Keratinocyte (primary cell): ENCODE measurements at places on chromosomes 5 and 9.

GRCh38 chr5:73950441-73950873, 324.5 kb downstream of the ARHGEF28 start:
- no peaks in the 10 kb centered on the region for H3K4me1 ChIP-seq
- H3K27ac ChIP-seq: no peak overlapping the region
- H3K36me3 ChIP-seq: no peaks in the 10 kb centered on the region
- no peak for DNase-seq
- no peaks in the 10 kb centered on the region for H3K27me3 ChIP-seq

DNA sequence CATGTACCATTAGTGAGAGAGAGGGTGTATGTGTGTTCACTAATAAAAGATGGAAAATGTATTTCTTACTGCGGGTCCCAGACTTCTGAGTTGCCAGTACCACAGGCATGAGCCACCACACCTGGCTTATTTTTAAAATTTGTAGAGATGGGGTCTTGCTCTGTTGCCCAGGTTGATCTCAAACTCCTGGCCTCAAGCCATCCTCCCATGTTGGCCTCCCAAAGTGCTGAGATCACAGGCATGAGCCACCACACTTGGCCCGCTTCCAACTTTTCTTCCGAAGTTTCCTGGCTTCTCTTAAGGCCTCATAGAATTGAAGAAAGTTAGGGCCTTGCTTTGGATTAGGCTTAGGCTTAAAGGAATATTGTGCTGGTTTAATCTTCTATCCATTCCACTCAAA, 40.4 kb upstream of the F2RL2 start:
- DNase-seq: no peak
- no peaks in the 10 kb centered on the region for H3K4me1 ChIP-seq
- H3K4me3 ChIP-seq: no peak overlapping the region
- no peaks in the 10 kb centered on the region for H3K27me3 ChIP-seq
- no peak overlapping the region for H3K27ac ChIP-seq

DNA sequence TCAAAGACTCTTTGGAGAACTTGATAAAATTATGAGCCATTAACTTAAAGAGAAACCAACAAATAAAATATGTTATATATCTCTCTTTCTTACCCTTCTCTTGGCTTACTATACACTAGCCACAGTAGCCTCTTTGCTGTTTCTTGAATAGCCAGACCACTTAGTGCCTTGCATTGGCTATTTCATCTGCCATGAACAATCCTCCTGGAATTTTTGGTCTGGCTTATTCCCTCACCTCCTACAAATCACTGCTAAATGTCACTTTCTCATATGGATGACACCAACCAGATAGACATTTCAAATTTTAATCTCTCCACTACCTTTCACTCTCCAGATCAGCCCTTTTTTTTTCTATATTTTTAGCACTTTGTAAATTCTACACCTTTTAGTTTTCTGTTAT, 1581.7 kb downstream of the EFNA5 start:
- peaks cover 2% of the 10 kb centered on the region for H3K4me1 ChIP-seq
- DNase-seq: no peak
- H3K4me3 ChIP-seq: no peak overlapping the region
- H3K36me3 ChIP-seq: no peaks in the 10 kb centered on the region
- H3K27ac ChIP-seq: no peak overlapping the region

DNA sequence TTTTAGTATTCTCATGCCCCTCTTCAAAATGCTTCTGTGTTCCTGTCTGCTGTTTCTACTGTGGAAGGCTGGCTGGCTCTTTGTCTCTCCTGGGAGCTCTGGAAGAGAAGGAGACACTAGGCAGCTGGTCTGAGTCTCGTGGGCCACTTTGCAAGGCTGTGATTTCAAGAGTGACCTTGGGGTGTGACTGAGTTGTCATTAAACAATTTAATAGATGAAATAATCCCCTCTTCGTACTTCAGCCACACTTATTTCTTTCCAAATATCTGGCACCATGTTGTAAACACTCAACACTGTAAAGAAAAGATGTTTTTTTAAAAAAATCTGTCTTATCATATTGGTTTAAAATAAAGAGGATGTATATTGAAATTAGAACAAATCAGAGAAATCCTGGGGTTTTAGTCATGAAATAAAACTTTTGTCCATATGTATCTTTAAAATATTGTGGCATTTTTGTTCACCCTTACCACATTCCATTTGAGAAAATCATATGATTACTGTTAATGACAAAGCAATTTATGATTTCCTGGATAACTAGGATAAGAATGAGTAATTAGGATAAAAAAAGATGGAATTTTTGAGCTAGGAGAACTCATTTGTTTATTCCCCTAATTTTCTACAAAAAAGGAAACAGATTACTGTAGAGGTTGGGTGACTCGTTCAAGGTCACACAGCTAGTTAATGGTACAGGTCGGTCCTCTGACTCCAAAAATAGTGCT, 200.8 kb downstream of the MAT2B start:
- H3K4me3 ChIP-seq: no peak overlapping the region
- H3K4me1 ChIP-seq: peaks cover 5% of the 10 kb centered on the region
- no peak for DNase-seq
- H3K27ac ChIP-seq: peak overlapping the region; percentile 13

- H3K36me3 ChIP-seq: no peaks in the 10 kb centered on the region
- no peak for DNase-seq
- H3K4me1 ChIP-seq: peaks cover 57% of the 10 kb centered on the region
- no peak overlapping the region for H3K27ac ChIP-seq
- H3K27me3 ChIP-seq: no peaks in the 10 kb centered on the region
- no peak overlapping the region for H3K4me3 ChIP-seq
These were observed 27.5 kb downstream of the IRF1 start for GRCh38 chr5:132462856-132463745.

- no peaks in the 10 kb centered on the region for H3K27me3 ChIP-seq
- H3K4me3 ChIP-seq: peak overlapping the region; percentile 16
- H3K36me3 ChIP-seq: no peaks in the 10 kb centered on the region
- H3K27ac ChIP-seq: peak overlapping the region; percentile 85
- peak; percentile 69 for DNase-seq
These were observed 532.4 kb downstream of the ANXA1 start for GRCh38 chr9:73683862-73684591.

GRCh38 chr5:10110228-10110627, 139.5 kb downstream of the ATPSCKMT start:
- no peak overlapping the region for H3K27ac ChIP-seq
- no peaks in the 10 kb centered on the region for H3K4me1 ChIP-seq
- no peak overlapping the region for H3K4me3 ChIP-seq
- H3K36me3 ChIP-seq: no peaks in the 10 kb centered on the region
- no peaks in the 10 kb centered on the region for H3K27me3 ChIP-seq

DNA sequence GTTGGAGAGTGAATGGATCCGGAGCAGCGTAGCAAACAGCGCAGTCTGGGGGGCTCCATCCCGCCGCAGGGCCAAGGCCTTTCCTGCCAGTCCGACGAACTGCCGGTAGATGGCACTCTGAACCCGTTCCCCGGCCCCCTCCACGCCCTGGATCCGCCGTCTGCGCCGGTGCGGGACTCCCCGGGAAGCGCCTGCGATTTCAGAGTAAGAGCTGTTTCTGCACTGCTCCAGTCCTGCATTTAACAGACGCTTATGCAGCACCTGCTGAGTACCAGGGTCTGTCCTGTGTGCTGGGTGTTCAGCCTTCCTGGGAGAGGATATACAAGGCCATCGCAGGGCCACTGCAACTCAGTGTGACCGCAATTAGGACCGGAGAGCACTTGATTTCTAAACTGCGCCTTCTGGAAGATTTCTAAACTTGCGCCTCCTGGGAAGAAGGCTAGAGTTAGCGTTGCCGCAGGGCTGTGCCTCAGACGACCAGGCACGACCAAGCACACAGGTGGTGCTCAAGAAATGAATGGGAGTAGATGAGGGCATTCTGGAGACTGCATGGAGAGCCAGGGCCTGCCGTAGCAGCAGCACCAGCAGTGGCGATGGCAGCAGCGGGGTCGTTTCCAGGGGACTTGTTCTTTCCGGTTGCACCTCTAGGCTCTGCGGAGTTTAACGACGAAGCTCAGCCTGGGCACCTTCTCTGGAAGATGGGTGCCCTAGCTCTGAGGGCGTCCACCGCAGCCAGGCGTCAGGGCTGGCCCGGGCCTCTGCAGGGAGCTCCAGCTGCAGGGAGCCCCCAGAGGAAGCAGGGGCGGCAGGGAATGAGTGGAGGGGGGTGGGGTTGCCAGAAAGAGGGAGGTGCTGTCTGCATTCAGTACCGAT, 14.3 kb upstream of the TIFAB start:
- peaks cover 13% of the 10 kb centered on the region for H3K27me3 ChIP-seq
- H3K4me1 ChIP-seq: no peaks in the 10 kb centered on the region
- no peak for DNase-seq
- no peak overlapping the region for H3K4me3 ChIP-seq
- H3K27ac ChIP-seq: no peak overlapping the region
- no peaks in the 10 kb centered on the region for H3K36me3 ChIP-seq

DNA sequence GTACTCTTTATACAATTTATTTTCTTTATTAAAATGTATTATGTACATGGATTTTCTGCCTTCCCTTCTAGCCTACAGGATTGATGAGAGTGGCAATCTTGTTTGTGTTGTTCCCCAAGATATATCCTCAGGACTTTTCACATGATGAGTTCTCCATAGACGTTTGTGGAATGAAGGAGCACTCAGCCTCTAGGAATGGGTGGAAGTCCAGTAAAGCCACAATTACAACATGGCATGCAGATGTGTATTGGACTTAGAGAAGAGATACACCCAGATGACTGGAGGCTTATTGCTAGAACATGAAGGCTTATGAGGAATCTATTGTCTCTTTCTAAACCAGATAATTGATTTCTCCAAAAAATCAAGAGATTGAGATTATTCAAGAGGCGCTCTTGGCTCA, 8.2 kb upstream of the DOCK2 start:
- no peaks in the 10 kb centered on the region for H3K36me3 ChIP-seq
- no peaks in the 10 kb centered on the region for H3K4me1 ChIP-seq
- no peak overlapping the region for H3K4me3 ChIP-seq

GRCh38 chr9:127353882-127354281, 43.1 kb upstream of the SLC2A8 start:
- no peak overlapping the region for H3K27ac ChIP-seq
- no peaks in the 10 kb centered on the region for H3K27me3 ChIP-seq
- no peak for DNase-seq
- no peak overlapping the region for H3K4me3 ChIP-seq
- H3K4me1 ChIP-seq: no peaks in the 10 kb centered on the region
- no peaks in the 10 kb centered on the region for H3K36me3 ChIP-seq

DNA sequence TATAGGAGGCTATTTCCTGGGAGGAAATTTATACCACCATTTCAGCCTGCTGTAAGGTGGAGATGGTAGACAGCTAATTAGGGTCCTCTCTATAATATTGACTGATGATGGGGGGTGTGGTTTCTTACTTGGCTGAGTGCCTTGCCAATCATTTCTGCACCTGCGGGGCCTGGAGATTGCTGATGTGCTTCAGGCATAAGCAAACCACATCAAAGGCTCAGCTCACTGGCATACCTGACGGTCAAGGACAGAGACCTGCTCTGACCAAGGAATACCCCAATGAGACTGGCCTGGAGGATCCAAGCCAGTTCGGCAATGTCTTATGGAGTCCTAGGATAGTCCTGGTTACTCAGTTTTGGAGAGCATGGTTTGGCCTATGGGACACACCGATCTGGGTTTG, 29.5 kb downstream of the ANKH start:
- H3K36me3 ChIP-seq: no peaks in the 10 kb centered on the region
- no peak overlapping the region for H3K4me3 ChIP-seq
- no peak for DNase-seq
- H3K27me3 ChIP-seq: no peaks in the 10 kb centered on the region
- no peak overlapping the region for H3K27ac ChIP-seq
